ENCODE measurements at places on chromosomes 1 and 21.

DNA sequence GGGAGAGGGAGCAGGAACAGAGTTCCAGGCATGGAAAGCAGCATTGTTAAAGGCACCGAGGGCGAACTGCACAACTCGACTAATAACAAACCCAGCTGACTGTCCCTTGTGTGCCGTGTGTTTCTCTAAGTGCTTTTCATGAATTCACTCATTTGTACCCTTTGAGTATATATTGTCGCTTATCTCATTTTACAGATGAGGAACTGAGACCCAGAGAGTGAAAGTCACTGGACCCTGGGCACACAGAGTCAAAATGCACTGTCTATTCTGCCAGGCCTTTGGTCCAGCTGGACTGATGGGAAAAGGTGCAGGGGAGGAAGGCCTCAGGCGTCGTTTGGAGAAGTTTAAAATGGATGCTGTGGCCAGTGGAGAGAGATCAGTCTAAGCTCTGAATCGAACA is 100.7 kb upstream of the GRIK3 start:
- DNase-seq: no peak

GRCh38 chr1:116574581-116575291 is 3.9 kb upstream of the CD58 start:
- DNase-seq: peak; percentile 73

DNA sequence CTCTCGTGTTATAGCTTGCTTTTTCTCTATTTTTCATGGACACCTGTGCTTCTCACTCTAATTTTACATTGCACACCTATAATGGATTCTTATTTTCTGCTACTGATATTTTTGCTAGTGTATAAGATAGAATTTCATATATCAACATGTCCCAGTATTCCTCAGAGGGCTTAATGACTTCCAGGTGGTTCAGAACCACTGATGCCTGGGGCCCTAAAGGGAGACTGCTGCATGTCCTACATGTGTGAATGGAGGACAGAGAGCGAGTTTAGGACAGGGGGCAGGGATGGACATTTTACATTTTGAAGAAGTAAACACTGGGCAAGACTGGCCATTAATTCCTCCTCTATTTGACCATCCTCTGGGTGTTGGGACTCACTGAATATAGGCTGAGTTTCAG is 100.6 kb downstream of the DISC1 start:
- DNase-seq: no peak

- no peak for DNase-seq
These were observed 275.4 kb downstream of the RPS6KC1 start for GRCh38 chr1:213326281-213327016.

DNA sequence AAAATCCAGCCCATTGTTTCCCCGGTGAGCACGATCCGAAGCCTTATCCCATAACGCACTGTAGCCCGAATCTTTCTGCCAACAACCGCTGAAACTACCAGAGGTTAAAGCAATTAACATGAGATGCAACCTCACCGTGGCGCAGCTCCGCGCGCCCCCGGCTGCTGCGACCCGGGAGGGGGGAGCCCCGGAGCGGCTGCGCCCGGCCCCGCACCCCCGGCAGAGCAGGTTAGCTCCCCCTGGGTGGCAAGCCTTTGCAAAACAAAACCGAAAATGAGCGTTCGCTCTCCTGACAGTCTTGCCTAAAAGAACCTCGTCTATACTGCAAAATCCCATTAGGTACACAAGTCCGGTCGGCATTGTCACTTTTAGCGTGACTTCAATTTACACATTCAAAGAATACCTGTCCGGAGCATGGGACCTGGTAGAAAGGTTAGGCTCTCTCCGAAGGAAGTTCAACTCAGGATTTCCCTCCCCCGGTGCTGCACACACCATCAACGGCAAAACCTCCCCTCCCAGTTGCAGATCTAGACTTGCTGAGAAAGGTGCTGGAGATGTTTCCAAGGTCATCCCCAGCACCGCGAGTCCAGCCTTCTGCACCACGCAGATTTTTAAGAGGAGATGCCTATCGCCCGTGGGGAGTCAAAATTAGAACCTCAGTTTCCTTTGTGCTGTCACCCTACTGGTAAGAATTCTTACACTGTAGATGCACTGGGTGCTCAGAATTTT is 107.5 kb downstream of the ZNF281 start:
- peak; percentile 61 for DNase-seq

DNA sequence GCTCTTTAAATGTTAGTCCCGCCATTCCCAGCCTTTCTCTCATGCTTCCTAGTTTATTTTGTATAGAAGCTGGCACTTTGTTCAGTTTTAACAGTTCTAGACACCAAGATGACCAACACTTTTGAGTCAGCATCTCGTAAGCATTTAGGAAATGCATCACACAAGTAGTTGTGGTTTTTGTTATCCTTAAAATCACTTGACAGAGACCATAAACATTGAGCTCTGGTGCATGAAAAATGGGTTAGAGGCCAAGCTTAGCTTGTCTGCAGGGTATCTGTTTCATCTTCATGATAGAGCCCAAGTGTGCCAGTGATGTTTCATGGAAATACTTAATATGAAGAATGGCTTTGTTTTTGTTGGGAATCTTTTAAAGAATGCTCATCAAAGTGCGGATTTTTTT is 159.7 kb downstream of the DISP1 start:
- DNase-seq: no peak

GRCh38 chr21:34790834-34791233 is 122.0 kb downstream of the CLIC6 start:
- DNase-seq: no peak

DNA sequence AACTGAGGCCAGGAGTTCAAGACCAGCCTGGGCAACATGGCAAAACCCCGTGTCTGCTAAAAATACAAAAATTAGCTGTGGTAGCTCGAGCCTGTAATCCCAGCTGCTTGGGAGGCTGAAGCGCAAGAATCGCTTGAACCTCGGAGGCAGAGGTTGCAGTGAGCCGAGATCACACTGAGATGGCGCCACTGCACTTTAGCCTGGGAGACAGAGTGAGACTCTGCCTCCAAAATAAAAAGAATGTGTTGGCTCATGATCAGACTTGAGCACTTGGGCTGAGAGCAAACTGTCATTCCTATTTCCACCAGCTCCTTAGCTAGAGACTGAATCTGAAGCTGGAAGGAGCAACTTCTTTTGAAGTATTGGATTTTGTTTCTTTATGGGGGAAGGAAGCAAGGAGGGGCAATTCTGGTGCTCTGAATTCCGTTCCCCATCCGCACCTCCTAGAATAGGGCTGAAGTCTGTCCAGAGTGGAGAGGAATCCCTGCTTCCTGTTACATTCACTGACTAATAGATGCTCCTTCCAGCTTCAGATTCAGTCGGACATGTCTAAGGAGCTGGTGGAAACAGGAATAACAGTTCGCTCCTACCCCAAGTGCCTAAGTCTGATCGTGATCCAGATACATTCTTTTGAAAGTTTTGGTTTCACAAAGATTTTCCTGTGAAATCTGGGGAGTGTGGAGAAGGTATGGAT is 3.8 kb downstream of the ZNF672 start:
- peak; percentile 60 for DNase-seq

DNA sequence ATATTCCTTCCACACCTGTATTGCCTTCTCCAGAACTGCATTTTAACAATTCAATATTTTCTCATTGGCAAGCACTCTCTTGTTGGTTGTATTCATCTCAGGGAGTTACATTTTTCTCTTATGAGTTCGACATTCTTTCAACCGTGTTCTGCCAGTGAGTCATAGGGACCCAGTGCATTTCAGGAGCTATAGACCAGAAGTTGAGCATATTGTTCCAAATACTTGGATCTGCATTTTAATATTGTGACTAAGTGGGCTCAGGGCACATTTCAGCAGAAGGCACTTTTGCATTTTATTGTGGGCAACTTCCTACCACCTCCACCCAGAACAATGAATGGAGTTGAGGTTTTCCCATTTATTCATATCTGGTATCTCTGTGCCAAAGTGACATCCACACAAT is 132.8 kb downstream of the TNFSF18 start:
- no peak for DNase-seq

- no peak for DNase-seq
These were observed 3.1 kb upstream of the DDAH1 start for GRCh38 chr1:85467929-85468540.

- no peak for DNase-seq
These were observed 31.1 kb downstream of the YY1AP1 start for GRCh38 chr1:155657463-155657862.

DNA sequence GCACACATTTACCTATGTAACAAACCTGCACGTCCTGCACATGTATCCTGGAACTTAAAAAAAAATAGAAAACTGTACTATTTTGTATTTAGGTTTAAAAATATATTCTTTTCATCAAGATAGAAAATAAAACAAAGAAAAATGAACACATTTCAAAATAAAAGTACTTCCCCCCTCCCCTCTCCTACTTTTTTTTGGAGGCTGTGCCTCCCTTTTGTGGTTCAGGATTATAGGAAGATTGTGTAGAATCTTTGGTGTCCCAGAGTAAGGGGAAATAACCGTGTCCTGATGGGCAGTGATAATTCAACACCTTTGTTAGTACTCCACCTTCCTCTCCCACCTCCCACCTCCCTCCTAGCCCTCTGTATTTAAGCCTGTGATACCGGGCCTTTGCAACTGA is 40.1 kb downstream of the TRIM62 start:
- DNase-seq: no peak

GRCh38 chr1:150995896-150996295 is 10.8 kb downstream of the MINDY1 start:
- DNase-seq: peak; percentile 31

DNA sequence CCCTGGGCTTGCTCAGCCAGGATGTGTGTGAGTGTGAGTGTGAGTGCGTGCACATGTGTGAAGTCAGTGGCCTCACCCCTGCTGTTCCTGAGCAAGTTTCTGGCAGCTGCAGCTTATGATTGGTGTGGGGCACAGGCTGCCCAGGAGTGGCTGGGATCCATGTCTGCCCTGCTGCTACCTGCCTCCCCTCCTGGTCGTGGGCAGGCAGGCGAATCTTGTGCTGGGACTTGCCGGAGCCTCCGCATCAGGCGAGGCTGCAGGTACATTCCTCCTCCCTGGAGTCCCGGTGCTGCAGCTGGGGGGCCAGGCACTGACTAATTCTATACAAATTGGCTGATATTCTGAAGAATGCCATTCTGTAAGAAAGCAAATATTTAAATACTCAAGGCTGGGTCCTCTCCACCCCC is 85.6 kb upstream of the WNT4 start:
- no peak for DNase-seq

GRCh38 chr1:228017356-228018124 is 10.7 kb downstream of the WNT3A start:
- no peak for DNase-seq

DNA sequence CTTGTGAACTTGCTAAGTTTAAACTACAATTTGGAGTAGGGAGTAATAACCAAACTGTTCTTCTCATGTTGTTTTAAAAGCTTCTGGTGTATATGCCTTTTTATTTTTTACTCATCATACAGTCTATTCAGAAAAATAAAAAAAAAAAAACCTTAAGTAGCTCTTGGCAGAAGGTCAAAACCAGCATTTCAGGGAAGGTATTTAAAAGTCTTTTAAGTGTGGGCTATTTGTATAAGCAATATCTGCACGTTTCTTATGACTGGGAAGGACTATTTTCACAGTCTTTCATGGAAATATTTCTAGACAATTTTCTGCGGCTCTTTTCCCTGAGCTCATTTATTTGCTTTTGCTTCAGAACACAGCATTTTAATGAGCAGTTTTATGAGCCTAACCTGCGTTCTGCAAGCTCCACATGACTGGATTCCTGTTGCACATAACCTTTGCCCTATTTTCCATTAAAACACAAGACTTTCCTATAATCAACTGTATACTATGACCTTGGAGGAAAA is 60.9 kb upstream of the C1orf105 start:
- no peak for DNase-seq

DNA sequence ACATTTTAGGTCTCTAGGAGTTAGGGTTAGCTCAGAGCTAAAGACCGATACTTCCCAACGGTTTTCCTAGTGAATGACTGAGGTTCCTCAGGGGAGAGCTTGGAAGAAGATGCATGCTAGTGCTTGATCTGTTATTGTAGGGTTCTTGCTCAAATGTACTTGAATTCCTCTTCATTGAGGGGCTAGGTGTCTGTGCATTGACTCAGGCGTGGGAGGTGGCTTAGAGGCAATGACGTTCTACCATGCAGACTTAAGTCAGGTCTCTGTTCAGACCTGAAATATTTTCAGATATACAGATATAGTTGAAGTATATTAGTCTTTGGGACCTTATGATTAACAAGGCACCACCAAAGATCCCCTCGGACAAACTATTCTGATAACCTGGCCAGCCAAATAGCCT is 23.5 kb downstream of the S100A10 start:
- no peak for DNase-seq

Data from CD4-positive, alpha-beta T cell treated with Interleukin-4 for 1 hour (primary cell).